ENCODE measurements at places on chromosomes 7 and 10.

DNA sequence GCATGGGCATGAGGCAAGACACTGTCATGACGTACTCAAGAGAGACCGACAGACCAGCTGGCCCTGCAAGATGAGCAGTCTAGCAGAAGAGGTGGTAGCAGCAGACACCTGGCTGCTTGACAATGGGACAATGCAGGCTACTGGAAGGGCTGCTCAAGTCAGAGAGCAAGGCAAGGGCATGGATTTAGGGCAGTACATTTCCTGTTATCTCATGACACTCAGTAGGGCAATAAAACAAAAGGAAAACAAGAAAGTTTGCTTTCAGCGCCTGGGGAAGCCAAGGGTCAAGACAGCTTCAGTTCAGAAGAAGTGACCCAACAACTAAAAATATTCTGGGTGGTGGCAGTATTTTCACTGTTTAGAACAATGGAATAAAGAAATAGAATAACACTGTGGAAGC lies 331.8 kb upstream of the PHYHIPL start:
- no peak for DNase-seq

DNA sequence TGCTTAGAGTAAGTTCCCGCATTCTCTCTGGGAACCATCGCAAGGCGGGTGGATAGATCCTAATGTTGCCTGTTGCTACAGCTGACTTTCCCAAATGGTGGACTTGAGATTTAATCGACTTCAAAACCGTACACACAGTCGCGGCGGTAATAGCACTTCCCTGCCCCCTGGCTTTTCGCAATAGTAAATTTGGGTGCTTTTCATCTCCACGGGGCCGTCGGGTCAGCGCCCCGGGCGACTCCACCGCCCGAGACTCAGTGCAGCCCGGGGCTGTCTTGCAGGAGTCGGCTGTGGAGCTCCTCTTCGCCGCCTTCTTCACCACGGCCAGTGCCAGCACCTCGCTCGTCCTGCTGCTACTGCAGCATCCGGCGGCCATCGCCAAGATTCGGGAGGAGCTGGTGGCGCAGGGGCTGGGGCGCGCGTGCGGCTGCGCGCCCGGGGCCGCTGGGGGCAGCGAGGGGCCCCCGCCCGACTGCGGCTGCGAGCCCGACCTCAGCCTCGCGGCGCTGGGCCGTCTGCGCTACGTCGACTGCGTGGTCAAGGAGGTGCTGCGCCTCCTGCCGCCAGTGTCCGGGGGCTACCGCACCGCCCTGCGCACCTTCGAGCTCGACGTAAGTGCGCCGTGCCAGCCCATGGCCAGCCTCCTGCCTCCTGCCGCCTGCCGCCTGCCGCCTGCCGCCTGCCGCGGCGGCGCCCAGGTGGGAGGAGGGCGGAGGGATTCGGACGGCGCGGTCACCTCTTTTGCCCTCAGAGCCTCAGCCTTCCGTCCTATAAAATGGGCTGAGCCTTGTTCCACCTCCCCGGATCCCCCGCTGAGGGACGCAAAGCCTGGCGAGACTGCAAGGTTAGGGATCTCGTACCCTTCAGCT lies 5.3 kb downstream of the CYP26C1 start:
- DNase-seq: no peak

- no peak for DNase-seq
Measured at GRCh38 chr7:123770378-123770777, 21.6 kb upstream of the WASL start.

- no peak for DNase-seq
Measured at GRCh38 chr10:87551326-87551725, 46.6 kb downstream of the MINPP1 start.

DNA sequence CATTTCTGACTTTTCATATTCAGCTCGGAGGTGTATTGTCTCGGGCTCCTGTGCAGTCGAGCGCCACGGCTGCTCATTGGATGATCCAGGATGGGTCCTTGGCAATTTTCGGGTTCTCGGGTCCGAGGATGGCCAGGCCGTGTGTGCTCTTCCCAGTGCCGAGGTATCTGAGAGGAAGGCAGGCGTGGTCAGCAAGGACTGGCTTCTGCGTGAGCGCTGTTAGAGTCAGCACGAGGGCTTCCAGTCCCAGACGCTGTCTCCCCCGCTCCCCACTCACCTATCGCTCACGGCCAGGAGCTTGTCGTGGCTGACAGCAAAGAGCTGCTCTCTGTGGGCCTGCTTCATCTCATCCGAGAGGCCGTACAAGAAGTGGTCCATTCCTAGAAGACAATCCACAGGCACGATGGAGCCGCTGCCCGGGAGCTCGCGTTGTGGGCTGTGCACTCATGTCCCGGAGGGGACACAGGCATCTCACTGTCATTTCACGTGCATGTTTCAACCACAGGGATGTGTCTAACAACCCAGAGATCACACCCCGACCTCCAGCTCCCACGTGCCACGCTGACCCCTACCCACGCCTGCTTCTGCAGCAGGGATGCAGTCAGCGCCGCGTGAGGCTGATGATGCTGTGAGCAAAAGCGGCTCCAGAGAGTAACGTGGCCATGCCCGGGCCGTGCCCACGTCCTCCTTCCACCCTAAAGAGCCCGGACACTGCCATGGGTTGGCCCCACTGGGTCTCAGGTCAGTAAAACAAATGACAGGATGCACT lies 34.4 kb downstream of the PITRM1 start:
- no peak for DNase-seq

DNA sequence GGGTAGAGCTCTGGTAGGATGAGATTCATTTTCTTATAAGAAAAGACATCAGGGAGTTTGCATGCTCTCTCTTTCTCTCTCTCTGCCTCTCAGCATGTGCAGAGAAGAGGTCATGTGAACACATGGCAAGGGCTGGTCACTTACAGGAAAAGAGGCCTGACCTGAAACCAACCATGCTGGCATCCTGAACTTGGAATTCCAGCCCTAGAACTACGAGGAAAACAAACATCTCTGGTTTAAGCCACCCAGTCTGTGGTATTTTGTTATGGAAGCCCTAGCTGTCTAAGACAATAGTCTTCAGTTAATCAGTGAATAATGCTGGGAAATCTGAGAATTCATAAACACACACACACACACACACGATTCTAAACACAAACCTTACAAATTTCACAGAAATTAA lies 1104.2 kb upstream of the LRRN3 start:
- DNase-seq: no peak

GRCh38 chr7:113267885-113268284 lies 149.5 kb upstream of the SMIM30 start:
- no peak for DNase-seq

DNA sequence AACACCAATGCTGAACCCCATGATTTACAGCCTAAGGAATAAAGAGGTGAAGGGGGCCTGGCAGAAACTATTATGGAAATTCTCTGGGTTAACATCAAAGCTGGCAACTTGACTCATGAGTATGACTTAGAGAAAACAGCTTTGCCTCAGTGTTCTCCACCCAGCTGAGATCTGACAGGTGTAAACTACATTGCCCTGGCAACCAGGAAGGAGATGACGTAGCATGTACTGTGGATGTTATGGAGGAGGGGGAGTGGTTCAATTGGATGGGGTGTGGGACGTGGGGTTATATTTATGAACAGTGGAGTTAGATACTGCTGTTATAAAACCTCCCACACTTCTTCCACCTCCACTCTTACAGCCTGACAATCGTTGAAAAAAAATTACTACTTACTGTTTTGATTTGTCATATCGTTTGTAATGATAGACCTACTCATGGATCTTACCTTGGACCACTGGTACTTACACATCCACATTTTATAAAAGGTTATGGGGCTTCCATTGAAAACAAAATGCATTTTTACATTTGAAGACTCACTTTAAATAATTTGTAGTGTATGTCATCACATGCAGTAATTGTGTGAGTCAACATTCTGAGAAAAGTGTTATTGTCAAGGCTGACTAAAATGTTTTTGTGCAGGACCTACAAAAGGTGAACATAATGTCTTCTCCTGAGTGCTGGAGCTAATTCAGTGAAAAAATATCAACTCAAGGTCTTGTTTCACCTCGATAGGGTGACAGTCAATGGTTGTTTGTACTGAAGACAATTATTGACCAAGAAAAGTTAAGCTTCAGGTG lies 6.4 kb downstream of the OR2F1 start:
- no peak for DNase-seq

DNA sequence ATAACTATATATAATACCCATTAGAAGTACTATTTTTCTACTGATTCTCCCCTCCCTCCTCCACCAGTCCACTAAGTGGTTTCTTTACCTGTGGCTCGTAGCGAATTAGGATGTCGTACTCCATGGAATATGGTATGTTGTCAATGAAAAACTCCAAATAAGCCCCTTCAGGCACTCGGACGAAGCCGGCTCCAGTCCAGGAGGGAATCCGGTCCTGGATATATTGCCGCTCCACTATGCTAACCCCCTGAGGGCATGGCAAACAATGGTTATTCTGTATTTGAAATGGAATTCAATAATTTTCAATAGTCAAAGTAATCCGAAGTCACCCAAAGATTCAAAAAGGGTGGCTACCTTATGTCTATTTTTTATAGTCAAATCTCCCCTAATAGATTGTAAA lies 40.1 kb downstream of the LAMB1 start:
- DNase-seq: no peak

- DNase-seq: no peak
Measured at GRCh38 chr10:71772832-71773220, 494 bp downstream of the VSIR start.

DNA sequence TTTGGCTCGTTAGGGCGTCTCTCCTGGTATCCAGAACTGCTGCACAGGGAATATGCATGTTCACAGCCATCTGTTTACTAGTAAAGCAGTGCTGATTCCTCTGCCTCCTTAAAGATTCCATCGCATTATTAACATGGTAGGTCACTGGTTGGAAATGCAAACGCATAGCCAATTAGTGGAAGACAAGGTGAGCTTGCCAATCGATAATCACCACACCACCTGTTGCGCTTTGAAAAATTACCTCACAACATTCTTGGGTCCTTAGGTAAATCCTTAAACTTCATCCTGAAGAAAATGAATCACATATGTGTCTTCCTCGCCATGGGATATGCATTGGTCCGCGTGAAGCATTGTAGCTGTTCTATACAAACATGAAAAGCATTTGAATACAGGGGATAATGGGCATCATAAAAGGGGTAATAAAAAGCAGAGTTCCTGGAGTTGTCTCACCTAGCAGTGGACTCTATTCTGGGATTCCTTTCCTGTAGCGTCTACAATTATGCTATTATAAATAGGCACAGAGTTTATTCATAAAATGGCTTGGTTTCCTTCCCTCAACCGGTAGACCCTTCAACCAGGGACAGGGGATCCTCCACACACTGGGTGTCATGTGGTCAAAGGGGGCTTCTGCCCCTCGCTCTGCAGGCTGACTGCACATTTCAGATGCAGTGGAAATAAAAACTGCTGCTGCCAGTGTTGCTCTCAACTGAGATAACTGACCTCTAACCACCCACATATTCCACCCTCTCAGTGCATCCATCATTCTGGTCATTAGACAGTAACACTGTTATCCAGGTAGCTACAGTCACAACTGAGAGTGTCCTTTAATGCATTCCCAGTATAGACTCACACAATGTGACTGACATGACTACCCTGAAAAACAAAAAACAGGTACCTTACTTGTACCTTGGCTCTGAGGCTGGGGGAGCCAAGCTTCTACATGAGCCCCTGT lies 389.2 kb upstream of the NFE2L3 start:
- no peak for DNase-seq

- DNase-seq: no peak
Measured at GRCh38 chr7:41931263-41931646, 228.4 kb upstream of the INHBA start.

DNA sequence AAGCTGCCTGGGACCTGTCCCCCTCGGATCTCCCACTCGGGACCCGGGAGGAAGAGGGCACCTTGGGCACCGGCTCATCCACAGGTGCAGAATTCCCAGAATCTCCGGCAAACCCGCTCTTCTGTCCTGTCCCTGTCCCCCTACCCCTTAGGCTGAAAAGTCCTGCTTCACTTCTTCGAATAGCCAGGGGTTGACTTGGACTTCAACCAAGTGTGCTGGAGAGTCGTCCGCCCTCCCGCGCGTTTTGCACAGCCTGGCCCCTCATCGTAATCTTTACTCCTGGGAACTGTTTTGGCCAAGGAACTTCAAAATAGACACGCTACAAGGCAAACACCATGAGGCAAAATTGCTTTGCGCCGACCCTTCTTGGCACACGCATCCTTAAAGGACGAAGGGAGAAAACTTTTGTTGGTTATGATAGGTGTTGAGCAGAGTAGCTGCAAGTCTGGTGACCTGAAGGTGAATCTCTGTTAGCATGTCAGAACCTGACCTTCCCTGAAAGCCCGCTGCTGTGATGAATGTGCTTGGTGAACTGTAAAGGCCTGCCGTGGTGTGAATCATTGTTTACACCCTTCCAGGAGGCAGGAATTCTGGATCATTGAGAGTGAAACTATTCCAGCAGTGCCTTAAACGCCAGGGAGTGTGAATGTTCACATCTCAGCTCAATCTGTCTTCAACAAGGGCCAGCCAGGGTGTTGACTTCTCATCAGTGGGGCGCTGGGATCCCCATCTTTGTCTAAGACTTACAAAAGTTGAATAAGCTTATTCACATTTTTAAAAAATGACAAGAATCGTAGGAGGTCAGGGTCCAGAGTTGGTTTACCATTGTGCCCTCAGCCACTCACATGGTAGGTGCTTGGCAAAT lies 589 bp upstream of the RAPGEF5 start:
- DNase-seq: no peak

- no peak for DNase-seq
Measured at GRCh38 chr10:131753336-131753735, 147.5 kb upstream of the PPP2R2D start.

- DNase-seq: no peak
Measured at GRCh38 chr10:132200344-132201110, 13.8 kb downstream of the DPYSL4 start.

GRCh38 chr10:110358869-110359629 lies 54.3 kb upstream of the SMNDC1 start:
- no peak for DNase-seq

DNA sequence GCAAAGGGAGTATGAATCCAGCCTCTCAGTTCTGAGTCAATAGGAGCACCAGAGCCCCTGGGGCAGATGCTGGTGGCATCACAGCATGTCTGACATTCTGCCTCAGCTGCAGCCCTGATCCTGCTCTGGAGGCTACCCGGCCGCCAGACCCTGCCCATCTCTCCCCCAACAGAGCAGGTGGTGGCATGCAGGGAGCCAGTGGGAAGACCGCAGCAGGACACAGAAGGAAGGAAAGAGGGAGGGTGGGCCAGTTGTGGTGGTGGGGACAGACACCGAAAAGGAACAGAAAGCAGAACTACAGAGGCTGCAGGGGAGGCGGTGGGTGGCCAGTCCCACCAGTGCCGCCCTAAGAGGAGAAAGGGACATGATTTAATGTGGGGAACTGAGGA lies 35.3 kb downstream of the BLNK start:
- no peak for DNase-seq

GRCh38 chr10:92914478-92915325 lies 66.4 kb downstream of the EXOC6 start:
- no peak for DNase-seq

- no peak for DNase-seq
Measured at GRCh38 chr10:100705139-100705538, 40.2 kb upstream of the PAX2 start.

- no peak for DNase-seq
Measured at GRCh38 chr7:40041456-40041855, 91.4 kb downstream of the CDK13 start.

DNA sequence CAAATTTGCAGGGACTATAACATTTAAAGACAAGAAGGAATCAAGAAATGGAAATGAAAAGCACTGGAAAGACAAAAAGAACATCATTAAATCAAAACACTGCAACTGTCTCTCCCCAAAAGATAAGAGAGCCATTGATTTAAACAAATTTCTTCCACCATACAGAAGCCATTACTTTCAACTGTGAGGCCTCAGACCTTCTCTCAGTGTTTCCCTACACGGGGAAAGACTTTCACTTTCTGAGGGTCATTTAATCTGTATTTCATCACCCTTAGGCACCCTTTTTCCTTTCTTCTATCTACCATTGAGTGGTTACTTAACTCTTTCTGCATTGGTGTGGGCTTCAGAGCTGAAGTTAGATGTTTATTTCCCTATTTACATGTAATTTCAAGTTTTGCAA lies 47.5 kb downstream of the CCDC172 start:
- DNase-seq: no peak
